ENCODE measurements at places on chromosomes 11 and 22.
A peak's percentile ranks its signal among the peaks of the same experiment; 100 is the strongest.

- DNase-seq: no peak
These were observed 14.2 kb downstream of the CD3E start for GRCh38 chr11:118318581-118319336.

GRCh38 chr11:106234794-106235193, 157.3 kb downstream of the AASDHPPT start:
- DNase-seq: no peak

DNA sequence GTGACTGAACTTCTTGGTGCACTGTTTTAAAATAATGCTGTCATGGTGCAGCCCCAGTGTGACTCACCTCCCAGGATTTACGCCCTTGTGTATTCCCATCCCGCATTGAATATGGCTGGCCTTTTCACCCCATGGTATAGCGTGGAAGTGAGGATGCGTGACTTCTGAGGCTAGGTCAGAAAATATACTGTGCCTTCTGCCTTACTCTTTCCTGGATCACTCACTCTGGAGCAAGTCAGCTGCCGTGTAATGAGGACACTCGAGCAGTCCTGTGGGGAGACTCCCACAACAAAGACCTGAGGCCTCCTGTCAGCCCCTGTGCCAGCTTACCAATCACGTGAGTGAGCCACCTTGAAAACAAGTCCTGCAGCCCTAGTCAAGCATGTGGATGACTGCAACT, 471.9 kb upstream of the KIRREL3 start:
- no peak for DNase-seq

- no peak for DNase-seq
These were observed 37.8 kb downstream of the HIRA start for GRCh38 chr22:19393704-19394103.

DNA sequence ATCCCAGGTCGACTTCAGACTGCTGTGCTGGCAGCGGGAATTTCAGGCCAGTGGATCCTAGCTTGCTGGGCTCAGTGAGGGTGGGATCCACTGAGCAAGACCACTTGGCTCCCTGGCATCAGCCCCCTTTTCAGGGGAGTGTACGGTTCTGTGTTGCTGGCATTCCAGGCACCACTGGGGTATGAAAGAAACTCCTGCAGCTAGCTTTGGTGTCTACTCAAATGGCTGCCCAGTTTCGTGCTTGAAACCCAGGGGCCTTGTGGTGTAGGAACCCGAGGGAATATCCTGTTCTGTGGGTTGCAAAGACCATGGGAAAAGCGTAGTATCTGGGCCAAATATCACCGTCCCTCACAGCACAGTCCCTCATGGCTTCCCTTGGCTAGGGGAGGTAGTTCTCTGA, 254.8 kb downstream of the GRIK4 start:
- no peak for DNase-seq

- DNase-seq: peak; percentile 69
These were observed 26.7 kb downstream of the FLI1 start for GRCh38 chr11:128720522-128720985.

DNA sequence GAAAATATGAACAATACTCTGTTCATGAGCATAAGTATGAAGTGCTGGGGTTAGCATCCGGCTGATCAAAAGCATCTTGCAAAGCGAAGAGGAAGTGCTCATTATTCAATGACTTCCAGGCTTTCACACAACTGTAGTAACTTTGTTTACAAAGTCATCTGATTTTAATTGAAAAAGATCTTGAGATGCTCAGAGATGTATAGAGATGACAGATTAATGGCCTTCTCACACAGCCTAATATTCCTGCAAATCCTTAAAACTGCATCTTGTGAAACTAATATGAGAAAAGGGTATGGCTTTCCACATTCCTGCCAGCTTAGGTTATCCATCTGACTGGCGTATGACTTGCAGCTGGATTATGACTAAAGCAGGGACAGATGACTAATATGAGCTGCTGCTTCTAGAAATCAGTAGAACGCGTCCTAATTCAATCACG, 125.4 kb downstream of the CASP12 start:
- no peak for DNase-seq

- no peak for DNase-seq
These were observed 370.4 kb upstream of the ANO3 start for GRCh38 chr11:25961539-25961938.
